Stimulated activated CD8-positive, alpha-beta memory T cell treated with anti-CD3 and anti-CD28 coated beads, Interleukin-4, amount 100 ng/mL, for 1 hour (primary cell): ENCODE measurements at places on chromosomes 4 and X.

- DNase-seq, result no peak
These were observed 5.1 kb downstream of the AFF1 start for GRCh38 chr4:86939729-86940575.

DNA sequence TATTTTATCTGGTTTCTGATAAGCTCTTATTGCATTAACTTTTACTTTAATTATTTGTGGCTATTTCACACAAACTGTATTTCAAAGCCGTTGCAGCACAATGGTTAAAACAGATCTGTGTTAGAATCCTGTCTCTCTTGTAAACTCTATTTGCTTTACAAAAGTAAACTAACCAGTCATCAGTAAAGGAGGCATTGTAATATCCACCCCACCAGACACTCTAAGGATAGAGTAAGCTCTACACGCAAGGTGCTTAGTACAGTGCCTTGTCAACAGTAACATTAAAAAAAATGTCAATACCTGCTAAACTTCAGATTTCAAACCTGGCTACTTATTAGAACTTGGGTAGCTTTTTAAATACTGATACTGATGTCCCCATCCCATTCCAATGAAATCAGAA lies 228.4 kb downstream of the RCHY1 start:
- DNase-seq, result no peak

- DNase-seq, result no peak
These were observed 5.0 kb downstream of the ARSJ start for GRCh38 chr4:113974467-113974866.

GRCh38 chrX:9832811-9833210 lies 46.6 kb downstream of the SHROOM2 start:
- no peak for DNase-seq

DNA sequence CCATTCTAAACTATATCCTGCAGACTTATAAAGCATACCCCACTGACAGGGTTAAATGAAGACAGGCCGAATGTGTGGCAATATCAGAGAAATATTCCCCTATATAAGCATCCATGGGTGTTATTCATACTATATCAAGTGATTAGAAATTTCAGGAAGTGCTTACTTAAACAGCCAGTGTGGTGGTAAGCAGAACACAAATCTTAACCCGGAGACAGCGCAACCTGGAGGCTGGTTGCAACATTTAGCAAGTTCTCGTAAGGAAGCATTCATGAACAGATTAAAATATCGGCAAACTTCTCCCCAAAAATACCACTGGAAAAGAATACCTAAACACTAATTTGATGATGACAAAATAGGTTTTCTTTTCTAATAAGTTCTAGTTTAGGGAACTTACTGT lies 261.2 kb downstream of the CBLL2 start:
- DNase-seq, result no peak

DNA sequence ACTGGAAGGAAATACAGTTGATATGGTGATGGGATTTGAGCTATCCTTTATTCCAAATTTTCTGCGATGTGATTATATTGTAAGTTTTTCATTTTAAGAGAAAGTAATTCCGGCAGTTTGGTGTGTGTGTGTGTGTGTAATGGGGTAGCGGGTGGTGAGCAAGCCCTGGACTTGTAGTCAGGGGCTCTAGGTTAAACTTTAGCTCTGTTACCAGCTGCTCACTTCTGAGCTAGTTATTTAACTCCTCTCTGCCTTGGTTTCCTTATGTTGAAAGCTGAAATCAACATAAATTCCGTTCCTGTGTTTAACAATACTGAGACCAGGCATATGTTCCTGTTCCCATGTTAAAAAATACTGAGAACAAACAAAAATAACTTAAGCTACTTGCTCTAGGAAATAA lies 174.1 kb upstream of the CASK start:
- no peak for DNase-seq

- no peak for DNase-seq
These were observed 319.0 kb upstream of the INTU start for GRCh38 chr4:127313767-127314166.

GRCh38 chr4:48692897-48693296 lies 87.2 kb downstream of the FRYL start:
- DNase-seq, result no peak
